Endothelial cell of umbilical vein (primary cell): ENCODE measurements at places on chromosomes 1 and 21. TPM values are rescaled to one million over a fixed set of nuclear protein-coding genes. Genes with fewer than 3 reads are reported as not detected.
A peak's percentile ranks its signal among the peaks of the same experiment; 100 is the strongest.

The NRAS gene
- 76.5 and 78.7 TPM in 2 replicates for total RNA-seq

The CREG1 gene
- 12.1 and 15.8 TPM in 2 replicates for total RNA-seq

The SPATA46 gene
- total RNA-seq: not detected in 2 replicates

The LEFTY2 gene
- total RNA-seq: not detected in 2 replicates

The CSF3R gene
- total RNA-seq: not detected in 2 replicates

The CD46 gene
- 243 and 256 TPM in 2 replicates for total RNA-seq

The CR1L gene
- total RNA-seq: not detected in 2 replicates

The WLS gene
- total RNA-seq: 163 and 199 TPM in 2 replicates

- no peaks in the 10 kb centered on the region for H3K27me3 ChIP-seq
- peaks cover 35% of the 10 kb centered on the region for H3K4me1 ChIP-seq
- H3K27ac ChIP-seq: no peak overlapping the region
- DNase-seq: peak; percentile 62
- H3K36me3 ChIP-seq: peaks cover 11% of the 10 kb centered on the region
- no peak overlapping the region for H3K4me3 ChIP-seq
Observed at GRCh38 chr1:21816602-21817302, 4.7 kb downstream of the LDLRAD2 start.

DNA sequence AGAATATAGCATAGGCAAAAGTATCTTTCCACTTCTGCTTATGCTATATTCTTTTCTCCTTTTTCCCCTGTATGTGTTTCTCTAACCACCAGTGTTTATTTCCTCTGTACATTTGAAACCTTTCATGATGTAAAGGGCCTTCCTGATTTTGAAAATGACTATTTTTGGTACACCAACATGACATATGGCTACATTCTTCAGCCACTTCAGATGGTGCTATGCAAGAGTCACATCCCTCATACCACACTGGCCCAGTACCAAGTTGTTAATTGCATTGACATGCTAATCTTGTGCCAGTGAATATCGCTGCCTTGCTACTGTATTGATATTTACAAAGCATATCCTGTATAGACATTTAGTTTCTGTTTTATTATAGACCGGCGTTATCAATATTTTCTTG lies 408.7 kb downstream of the NCAM2 start:
- no peaks in the 10 kb centered on the region for H3K27me3 ChIP-seq
- H3K4me3 ChIP-seq: no peak overlapping the region
- no peak for DNase-seq
- H3K36me3 ChIP-seq: no peaks in the 10 kb centered on the region

GRCh38 chr1:108570998-108571401 lies 11.1 kb downstream of the EEIG2 start:
- H3K27me3 ChIP-seq: no peaks in the 10 kb centered on the region
- no peak overlapping the region for H3K4me3 ChIP-seq
- peaks cover 7% of the 10 kb centered on the region for H3K4me1 ChIP-seq
- H3K36me3 ChIP-seq: no peaks in the 10 kb centered on the region

GRCh38 chr1:106889059-106889458 lies 167.4 kb upstream of the PRMT6 start:
- H3K27ac ChIP-seq: no peak overlapping the region
- H3K36me3 ChIP-seq: no peaks in the 10 kb centered on the region
- no peaks in the 10 kb centered on the region for H3K27me3 ChIP-seq
- H3K4me1 ChIP-seq: no peaks in the 10 kb centered on the region
- no peak overlapping the region for H3K4me3 ChIP-seq
- no peak for DNase-seq

DNA sequence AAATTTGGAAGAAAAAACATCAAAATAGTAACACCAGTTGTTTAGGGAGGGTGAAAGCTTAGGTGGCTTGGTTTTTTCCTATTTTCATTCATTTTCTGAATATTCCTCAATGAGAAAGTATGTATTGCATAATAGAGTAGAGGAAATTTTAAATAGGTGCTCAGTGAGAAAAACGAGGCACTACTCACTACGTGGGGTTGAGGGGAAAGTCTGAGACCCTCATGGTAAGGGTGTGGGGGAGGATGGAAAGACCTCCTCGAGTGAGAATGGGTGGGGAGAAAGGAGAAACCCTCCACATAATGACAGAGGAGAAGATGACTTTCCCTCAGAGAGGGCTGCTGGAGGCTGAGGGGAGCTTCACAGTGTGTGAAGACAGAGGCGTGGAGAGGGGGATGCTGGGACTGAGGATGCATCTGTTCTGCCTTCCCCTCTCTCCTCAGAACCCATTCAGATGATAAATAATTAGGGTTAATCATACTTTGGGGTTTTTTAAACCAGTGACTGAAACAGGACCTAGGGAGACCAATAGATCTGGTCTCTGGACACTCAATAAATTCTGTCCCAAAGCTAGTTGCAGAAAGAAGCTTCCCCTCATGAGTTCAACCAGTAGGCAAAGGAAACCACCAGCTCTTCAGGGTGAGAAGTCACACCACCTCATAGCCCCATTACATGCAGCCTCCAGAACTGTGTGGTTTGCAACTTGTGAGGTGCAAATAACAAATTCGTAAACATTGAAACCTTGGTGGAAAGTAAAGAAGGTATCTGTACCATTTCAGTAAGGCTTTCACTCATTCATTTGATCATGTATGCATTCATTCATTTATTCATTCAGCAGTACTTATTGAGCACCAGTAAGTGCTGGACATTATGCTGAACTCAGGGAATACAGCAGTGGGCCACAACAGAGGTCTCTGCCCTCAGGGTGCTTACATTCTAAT lies 17.1 kb downstream of the SLAMF7 start:
- DNase-seq: no peak
- no peaks in the 10 kb centered on the region for H3K36me3 ChIP-seq
- no peaks in the 10 kb centered on the region for H3K4me1 ChIP-seq
- peaks cover 1% of the 10 kb centered on the region for H3K27me3 ChIP-seq
- no peak overlapping the region for H3K27ac ChIP-seq

DNA sequence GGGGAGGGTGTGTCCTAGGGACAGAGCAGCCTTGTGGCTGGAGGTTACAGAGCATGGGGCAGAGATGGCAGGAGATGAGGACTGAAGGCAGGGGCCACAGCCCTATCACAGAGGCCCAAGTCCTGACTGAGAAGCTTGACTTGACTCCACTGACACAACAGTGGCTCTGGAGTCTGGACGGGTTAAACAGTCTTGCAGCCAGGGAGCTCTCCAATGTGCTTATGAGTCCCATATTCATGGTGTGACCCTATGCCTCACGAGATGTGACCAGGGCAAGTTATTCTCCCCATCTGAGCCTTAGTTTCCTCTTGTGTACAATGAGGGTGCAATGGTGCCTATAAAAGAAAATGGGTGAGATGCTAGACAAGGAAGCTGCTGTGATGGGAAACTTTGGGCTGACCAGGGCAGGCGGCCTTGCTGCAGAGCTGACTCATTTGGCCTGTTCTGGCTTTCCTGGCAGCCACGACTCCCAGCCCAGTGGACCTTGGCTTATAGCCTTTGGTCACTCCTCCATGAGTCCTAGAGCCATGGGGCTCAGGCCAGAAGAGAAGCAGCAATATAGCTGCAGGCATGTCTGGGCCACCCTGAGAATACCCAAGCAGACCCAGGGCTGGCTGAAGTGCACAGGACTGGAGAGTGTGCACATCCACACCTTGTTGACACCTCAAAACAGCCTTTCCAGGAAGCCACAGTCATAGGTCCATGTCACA lies 2.8 kb upstream of the TTC22 start:
- no peak for DNase-seq
- H3K27ac ChIP-seq: no peak overlapping the region
- peaks cover 25% of the 10 kb centered on the region for H3K27me3 ChIP-seq
- H3K4me1 ChIP-seq: peaks cover 4% of the 10 kb centered on the region

DNA sequence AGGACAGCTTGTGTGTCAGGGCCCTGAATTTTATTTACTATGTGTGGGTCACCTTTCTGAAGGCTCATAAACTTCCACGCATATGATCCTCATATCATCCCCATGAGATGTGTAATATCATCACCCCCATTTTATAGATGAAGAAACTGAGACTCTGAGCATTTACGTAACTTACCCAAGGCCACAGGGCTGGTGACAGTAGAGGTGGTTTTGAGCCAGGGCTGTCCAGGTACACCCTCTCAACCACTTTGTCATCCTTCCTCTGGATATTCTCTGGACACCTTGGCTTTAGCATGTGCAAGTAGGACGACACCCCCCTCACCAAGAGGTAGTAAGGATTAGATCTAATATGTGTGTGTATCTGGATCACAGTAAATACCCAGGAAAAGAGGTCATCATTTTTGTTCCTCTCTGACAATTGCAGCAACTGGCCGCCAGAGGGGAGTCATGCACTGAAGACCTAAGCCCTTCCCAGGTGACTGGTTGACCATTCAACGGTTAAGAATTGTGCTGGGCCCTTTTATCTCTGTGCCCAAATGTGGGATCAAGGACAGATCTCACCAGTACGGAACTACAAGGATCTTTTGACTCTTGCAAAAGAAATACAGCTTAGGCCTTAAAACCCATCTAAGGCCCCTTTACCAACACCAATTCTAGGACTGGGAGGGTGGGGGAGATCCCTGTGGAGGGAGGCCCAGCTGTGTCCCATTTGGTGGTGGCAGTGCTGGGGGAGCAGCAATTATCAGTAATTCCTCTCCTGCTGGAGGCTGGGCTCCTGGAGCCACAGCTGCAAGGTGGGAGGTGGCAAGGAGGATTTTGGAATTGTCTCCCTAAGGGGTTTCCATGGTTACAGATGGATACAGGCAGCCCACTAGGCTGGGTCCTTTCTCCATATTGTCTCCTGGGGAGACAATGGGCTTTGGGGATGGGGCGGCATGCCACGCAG lies 13.7 kb upstream of the E2F2 start:
- no peak overlapping the region for H3K4me3 ChIP-seq
- peak; percentile 77 for DNase-seq
- no peak overlapping the region for H3K27ac ChIP-seq
- H3K36me3 ChIP-seq: no peaks in the 10 kb centered on the region
- H3K4me1 ChIP-seq: peaks cover 12% of the 10 kb centered on the region

- no peak overlapping the region for H3K27ac ChIP-seq
- no peaks in the 10 kb centered on the region for H3K27me3 ChIP-seq
- no peak overlapping the region for H3K4me3 ChIP-seq
- no peaks in the 10 kb centered on the region for H3K36me3 ChIP-seq
- no peak for DNase-seq
- H3K4me1 ChIP-seq: no peaks in the 10 kb centered on the region
Observed at GRCh38 chr1:38486085-38486484, 373.5 kb downstream of the RRAGC start.

GRCh38 chr21:38813547-38813946 lies 7.8 kb downstream of the ETS2 start:
- no peak overlapping the region for H3K27ac ChIP-seq
- no peak for DNase-seq
- no peaks in the 10 kb centered on the region for H3K27me3 ChIP-seq
- H3K4me1 ChIP-seq: peaks cover 36% of the 10 kb centered on the region
- no peak overlapping the region for H3K4me3 ChIP-seq

DNA sequence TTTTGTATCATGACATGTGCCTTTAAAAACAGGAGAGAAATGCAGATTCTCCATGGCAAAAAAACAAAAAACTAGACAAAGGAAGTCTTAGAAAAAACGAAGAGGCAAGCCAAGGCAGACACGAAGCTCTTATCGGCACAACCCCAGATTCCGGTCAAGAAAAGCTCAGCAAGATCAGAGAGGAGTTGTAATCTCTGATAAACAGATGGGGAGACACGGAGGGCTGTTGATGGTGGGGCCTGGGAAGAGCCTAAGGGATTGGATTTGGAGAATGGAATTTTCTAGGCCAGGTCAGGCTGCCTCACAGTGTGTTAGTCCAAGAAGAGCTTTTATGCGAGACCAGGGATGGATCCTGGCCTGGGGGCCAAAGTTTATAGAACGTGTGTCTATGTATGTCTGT lies 96.2 kb upstream of the AKT3 start:
- H3K27ac ChIP-seq: no peak overlapping the region
- DNase-seq: peak; percentile 66
- H3K27me3 ChIP-seq: no peaks in the 10 kb centered on the region
- no peak overlapping the region for H3K4me3 ChIP-seq
- peaks cover 5% of the 10 kb centered on the region for H3K4me1 ChIP-seq
- no peaks in the 10 kb centered on the region for H3K36me3 ChIP-seq

DNA sequence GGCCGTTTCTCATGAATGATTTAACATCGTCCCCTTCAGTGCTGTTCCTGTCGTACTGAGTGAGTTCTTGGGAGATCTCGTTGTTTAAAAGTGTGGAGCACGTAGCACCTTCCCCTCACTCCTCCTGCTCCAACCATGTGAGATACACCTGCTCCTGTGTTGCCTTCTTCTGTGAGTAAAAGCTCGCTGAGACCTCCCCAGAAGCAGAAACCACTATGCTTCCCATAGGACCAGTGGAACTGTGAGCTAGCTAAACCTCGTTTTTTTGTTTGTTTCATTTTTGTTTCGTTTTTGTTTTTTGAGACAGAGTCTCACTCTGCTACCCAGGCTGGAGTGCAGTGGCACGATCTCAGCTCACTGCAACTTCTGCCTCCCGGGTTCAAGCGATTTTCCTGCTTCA lies 198.6 kb downstream of the NCAM2 start:
- no peak for DNase-seq
- no peak overlapping the region for H3K4me3 ChIP-seq
- peaks cover 3% of the 10 kb centered on the region for H3K4me1 ChIP-seq
- no peak overlapping the region for H3K27ac ChIP-seq
- H3K27me3 ChIP-seq: no peaks in the 10 kb centered on the region
- no peaks in the 10 kb centered on the region for H3K36me3 ChIP-seq

GRCh38 chr1:193260056-193260745 lies 73.8 kb upstream of the B3GALT2 start:
- no peaks in the 10 kb centered on the region for H3K4me1 ChIP-seq
- peaks cover 2% of the 10 kb centered on the region for H3K36me3 ChIP-seq
- H3K27ac ChIP-seq: no peak overlapping the region
- H3K27me3 ChIP-seq: no peaks in the 10 kb centered on the region
- no peak overlapping the region for H3K4me3 ChIP-seq

- DNase-seq: no peak
- no peaks in the 10 kb centered on the region for H3K4me1 ChIP-seq
- H3K4me3 ChIP-seq: no peak overlapping the region
- no peak overlapping the region for H3K27ac ChIP-seq
Observed at GRCh38 chr1:17826165-17826488, 71.0 kb downstream of the ACTL8 start.

- DNase-seq: no peak
- no peaks in the 10 kb centered on the region for H3K27me3 ChIP-seq
- no peak overlapping the region for H3K27ac ChIP-seq
- H3K4me1 ChIP-seq: no peaks in the 10 kb centered on the region
Observed at GRCh38 chr21:19326531-19327319, 923.1 kb upstream of the TMPRSS15 start.

DNA sequence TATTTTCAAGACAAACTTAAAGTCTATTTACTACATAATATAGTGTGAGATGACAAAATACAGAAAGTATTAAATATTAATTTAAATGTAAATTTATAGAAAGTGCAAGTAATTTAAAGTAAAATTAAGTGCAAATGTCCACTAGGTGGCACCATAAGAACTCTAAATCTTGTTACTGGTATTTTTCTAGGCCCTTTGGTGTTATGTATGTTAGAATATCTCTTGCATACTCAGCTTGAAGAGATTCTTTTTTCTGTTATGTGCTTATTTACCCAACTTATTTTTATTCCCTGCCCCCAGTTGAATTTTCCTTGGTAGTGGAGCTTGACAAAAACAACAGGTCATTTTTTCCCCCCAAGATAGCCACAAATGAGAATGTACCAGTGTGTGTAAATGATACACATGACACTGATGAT lies 71.5 kb downstream of the RPS6KC1 start:
- H3K36me3 ChIP-seq: no peaks in the 10 kb centered on the region
- peaks cover 39% of the 10 kb centered on the region for H3K4me1 ChIP-seq
